GM12878 (cell line): ENCODE measurements at places on chromosomes 4 and X. TPM values are rescaled to one million over a fixed set of nuclear protein-coding genes. Genes with fewer than 3 reads are reported as not detected.

- no peak overlapping the region for H3K4me3 ChIP-seq
- no peak for DNase-seq
- H3K27me3 ChIP-seq, result no peaks in the 10 kb centered on the region
- no peaks in the 10 kb centered on the region for H3K36me3 ChIP-seq
- no peak overlapping the region for H3K27ac ChIP-seq
Observed at GRCh38 chr4:112994732-112995464, 54.6 kb upstream of the ANK2 start.

The ZFYVE28 gene
- total RNA-seq, result 0.48 and 0.95 TPM in 2 replicates

The TIMM17B gene
- 53.8 and 57.8 TPM in 2 replicates for total RNA-seq

GRCh38 chr4:44671636-44672035 lies 6.6 kb upstream of the GUF1 start:
- H3K27ac ChIP-seq, result no peak overlapping the region
- H3K36me3 ChIP-seq, result no peaks in the 10 kb centered on the region
- H3K4me1 ChIP-seq, result no peaks in the 10 kb centered on the region
- DNase-seq, result no peak

- H3K4me1 ChIP-seq, result no peaks in the 10 kb centered on the region; the same call in 1 of the 2 replicates
- H3K4me3 ChIP-seq, result no peak overlapping the region
- no peak for DNase-seq
- no peak overlapping the region for H3K27ac ChIP-seq
Observed at GRCh38 chr4:26741491-26741871, 119.2 kb upstream of the STIM2 start.

The DMD gene
- total RNA-seq, result 3.8 and 4.4 TPM in 2 replicates

- no peaks in the 10 kb centered on the region for H3K4me1 ChIP-seq
- no peaks in the 10 kb centered on the region for H3K27me3 ChIP-seq
- no peak overlapping the region for H3K4me3 ChIP-seq
- no peaks in the 10 kb centered on the region for H3K36me3 ChIP-seq
- no peak for DNase-seq
Observed at GRCh38 chrX:139204898-139205667, 325.5 kb upstream of the F9 start.

DNA sequence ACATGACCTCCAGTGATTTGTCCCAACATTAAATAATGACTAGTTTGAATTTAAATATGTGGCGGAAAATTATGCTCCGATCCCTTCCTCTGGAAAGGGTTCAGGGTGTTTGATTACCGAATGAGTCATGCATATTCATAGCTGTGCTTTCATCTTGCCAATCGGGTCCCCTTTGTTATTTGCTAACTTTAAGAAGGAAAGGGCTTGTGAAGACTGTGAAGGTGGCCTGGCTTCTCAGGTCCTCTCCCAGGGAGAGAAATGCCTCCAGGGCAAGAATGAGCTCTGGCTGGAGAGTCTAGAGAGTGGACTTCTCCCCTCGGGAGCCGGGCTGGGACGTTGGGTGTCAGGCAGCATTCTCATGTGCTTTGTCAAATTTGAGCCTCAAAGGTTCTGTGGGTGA lies 155.5 kb upstream of the PSAPL1 start:
- no peaks in the 10 kb centered on the region for H3K27me3 ChIP-seq
- no peaks in the 10 kb centered on the region for H3K36me3 ChIP-seq
- no peaks in the 10 kb centered on the region for H3K4me1 ChIP-seq
